ENCODE measurements at places on chromosomes 4 and X. TPM values are rescaled to one million over a fixed set of nuclear protein-coding genes. Genes with fewer than 3 reads are reported as not detected.

The GPC4 gene
- total RNA-seq: not detected

The MCF2 gene
- total RNA-seq: 0.53 TPM

The ADGRL3 gene
- total RNA-seq: not detected

The RTL5 gene
- total RNA-seq: 1.00 TPM

The OPN1MW3 gene
- total RNA-seq: not detected

The LAGE3 gene
- total RNA-seq: 72.5 TPM

The VCX3A gene
- not detected for total RNA-seq

Data from CD8-positive, alpha-beta memory T cell (primary cell).